ENCODE measurements at places on chromosomes 16 and 17. TPM values are rescaled to one million over a fixed set of nuclear protein-coding genes. Genes with fewer than 3 reads are reported as not detected.

GRCh38 chr17:64218066-64218465 is 45.0 kb downstream of the TEX2 start:
- DNase-seq = no peak

DNA sequence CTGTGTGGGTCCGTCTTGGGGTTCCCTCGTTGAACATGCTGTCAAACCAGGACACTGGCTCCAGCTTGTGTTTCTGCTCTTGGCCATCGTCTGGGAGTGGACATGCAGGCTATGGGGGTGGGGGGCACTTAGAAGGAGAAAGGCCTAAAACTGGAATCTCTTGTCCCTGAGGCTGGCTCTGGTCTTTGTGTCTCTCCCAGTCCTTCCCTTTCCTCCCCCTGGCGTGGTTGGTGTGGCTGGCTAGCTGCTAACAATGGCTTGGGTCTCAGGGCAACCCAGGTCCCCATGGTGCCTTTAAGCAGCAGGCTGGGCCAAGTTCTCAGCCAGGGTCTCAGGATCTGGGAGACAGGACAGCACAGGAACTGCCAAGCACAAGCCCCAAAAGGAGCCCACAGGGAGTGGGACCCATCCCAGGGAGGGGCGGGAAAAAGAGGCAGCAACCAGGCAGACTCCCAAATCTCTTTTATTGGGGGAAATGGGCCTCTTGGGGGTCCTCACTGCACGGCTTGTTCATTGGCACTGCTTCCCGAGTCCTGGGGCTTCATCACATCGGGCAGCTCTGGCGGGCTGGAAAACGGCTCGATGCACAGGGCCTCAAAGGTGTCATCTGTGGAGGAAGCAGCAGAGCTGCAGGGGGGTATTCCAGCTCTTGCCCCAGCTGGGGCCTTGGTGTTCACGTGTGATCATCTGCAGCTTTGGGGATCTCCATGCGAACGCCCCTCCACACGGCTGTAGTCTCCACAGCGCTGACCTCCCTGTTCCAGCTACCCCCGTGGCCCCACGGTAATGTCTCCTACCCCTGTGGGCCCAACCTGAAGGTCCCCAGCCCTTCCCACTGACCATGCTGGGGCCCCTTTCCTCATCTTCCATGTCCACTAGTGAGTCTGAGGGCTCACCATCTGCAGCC is 5.3 kb downstream of the ELOB start:
- no peak for DNase-seq

Gene TK1
- 18.0 TPM for total RNA-seq

Gene C1QL1
- 0.70 TPM for total RNA-seq

Gene ATP2A3
- total RNA-seq = 9.9 TPM

Gene C16orf92
- total RNA-seq = not detected

Gene HLF
- 55.1 TPM for total RNA-seq

Gene IL21R
- total RNA-seq = 0.38 TPM

Gene PTX4
- not detected for total RNA-seq
